Effector CD8-positive, alpha-beta T cell (primary cell): ENCODE measurements at places on chromosomes 3 and 15.

GRCh38 chr3:30269751-30270445 lies 336.5 kb upstream of the TGFBR2 start:
- no peak for DNase-seq

GRCh38 chr3:128188956-128189355 lies 35.7 kb downstream of the EEFSEC start:
- no peak for DNase-seq

- no peak for DNase-seq
These were observed 132.6 kb downstream of the DIPK2A start for GRCh38 chr3:144104186-144104585.

DNA sequence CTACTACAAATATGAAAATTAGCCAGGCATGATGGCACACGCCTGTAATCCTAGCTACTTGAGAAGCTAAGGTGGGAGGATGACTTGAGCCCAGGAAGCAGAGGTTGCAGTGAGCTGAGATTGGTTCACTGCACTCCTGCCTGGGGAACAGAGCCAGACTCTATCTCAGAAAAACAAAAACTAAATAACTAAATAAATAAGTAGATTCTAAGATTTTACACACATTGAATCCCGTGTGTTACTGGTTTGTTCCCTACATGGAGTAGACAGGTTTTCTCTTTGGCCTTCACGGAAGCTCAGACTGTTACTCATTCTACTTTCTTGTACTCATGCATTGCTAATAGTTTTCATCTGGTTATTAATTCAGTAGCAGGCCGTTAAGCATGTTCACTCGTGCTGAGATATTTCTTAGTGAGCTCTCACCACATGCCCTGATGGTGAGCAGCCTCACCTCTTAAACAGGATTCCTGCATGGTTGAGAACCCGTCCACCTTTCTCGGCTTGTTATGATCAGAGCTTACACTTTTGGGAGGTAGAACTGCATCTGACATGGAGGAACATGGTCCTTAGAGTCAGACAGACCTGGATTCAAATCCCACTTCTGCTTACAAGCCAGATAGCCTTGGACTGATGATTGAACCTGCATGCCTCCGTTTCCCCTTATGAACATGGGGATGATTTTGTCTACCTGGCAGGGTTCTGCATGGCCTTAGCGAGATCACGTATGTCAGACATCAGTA lies 49.1 kb downstream of the CMTM7 start:
- DNase-seq, result no peak

DNA sequence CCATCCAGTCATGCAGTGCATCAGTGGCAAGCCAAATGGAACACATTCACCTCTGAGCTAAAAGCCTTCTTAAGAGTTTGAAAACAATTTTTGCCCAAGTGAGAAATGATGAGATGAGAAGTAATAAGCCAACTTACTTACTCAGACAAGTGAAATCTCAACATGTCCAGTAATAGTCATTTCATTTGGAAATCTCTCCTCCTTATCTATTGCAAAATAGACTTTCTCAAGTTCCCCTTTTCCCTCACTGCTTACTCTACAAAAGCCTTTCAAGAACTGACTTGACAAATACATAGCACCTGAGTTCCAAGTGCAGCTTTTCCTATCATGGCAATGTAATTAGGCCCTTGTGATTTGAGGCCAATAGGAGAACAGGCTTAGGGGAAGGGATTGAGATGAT lies 282.3 kb downstream of the SLC9A9 start:
- no peak for DNase-seq

DNA sequence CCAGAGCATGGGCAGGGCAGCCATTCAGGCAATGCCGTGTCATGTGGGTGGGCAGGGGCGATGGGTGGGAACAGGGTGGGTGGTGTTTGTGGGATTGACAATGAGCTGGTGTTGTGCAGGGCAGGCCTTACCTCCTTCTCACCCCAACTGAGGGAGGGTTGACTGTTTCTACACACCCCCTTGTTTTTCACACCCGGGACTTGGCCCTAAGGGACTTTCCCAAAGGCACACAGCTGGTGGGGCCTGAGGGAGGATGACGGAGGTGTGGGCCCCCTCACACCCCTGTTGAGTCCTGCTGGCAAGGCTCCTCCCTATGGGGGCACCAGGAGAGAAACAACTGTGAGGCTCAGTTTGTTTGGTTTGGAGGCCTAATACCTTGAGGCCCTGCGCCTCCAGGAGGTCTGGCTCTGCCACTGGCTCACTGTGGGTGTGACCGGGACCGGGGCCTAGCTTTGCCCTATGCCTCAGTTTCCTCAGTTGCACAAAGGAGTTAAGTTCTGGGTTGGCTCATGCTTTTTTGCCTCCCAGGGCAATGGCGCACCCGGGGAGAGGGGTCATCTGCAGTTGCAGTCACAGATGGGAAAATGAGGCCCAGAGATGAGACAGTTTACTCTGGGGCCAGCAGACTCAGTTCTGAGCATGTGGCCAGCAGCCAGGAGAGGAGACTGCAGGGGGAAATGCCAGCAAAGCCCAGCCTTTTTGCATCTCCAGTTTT lies 5.1 kb upstream of the DNAH1 start:
- DNase-seq, result no peak

- no peak for DNase-seq
These were observed 11.1 kb downstream of the DCUN1D1 start for GRCh38 chr3:182969277-182969676.

- no peak for DNase-seq
These were observed 6.7 kb upstream of the DGKG start for GRCh38 chr3:186368717-186369116.

DNA sequence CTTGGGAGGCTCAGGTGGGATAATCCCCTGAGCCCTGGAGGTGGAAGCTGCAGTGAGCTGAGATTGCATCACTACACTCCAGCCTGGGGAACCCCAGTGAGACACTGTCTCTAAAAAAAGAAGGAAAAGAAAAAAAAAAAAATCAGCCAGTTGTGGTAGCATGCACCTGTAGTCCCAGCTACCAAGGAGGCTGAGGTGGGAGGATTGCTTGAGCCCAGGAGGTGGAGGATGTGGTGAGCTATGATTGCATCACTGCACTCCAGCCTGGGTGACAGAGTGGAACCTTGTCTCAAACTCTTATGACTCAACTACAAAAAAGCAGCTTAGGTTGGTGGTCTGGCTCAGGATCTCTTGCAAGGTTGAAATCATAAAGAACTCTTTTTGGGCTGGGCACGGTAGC lies 19.3 kb upstream of the GPX1 start:
- no peak for DNase-seq

GRCh38 chr3:170523248-170523647 lies 62.6 kb downstream of the SLC7A14 start:
- DNase-seq, result no peak

DNA sequence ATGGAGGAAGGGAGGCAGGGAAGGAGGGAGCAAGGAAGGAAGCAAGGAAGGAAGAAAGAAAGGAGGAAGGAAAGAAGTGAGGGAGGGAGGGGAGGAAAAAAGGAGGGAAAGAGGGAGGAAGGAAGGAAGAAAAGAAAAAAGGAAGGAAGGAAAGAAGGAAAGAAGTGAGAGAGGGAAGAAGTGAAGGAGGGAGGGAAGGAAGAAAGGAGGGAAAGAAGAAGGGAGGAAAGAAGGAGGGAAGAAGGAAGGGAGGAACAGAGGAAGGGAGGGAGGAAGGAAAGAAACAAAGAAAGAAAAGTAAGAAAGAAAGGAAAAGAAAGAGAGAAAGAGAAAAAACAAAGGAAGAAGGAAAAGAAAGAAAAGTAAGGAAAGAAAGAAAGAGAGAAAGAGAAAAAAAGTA lies 183.0 kb upstream of the SLC24A5 start:
- DNase-seq, result no peak

- DNase-seq, result no peak
These were observed 13.3 kb downstream of the ZNF280D start for GRCh38 chr15:56719774-56720555.

- no peak for DNase-seq
These were observed 342.9 kb downstream of the CNTN3 start for GRCh38 chr3:74271541-74271940.

DNA sequence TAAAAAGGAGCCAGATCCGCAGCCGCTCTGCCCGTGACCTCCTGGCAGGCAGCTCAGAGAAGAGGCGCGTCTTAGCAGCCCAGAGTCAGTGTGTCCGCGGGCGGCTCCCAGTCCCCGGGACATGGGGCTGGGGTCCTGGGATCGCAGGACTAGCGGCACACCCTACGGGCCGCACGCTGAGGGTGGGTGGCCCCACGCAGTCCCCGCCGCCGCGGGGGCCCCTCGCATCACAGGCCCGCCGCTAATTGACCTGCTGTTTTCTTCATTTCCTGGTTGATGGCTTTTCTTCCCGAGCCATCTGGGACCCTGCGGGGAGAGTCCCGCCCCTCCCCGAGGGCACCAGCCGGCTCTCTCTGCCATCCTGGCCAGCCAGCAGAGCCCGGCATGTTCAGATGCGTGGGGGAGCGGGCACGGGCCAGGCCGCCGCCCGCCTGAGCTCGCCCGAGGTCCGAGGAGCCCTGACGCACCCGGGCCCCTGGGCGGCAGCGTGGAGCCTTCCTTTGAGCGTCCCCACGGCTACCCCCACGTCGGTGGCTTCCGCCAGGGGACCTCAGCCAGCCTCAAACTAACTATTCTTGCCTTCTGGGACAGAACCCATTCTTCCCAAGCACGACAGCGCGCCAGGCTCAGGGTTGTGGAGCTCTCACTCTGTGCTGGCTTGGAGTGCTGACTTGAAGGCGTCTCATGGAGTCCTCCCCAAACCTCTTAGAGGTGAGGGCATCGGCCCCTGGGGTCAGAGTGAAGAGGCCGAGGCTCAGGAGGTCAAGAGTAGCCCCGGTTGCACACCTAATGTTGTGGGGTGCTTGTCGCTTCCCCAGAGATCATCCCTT lies 34.6 kb upstream of the CACNA2D3 start:
- no peak for DNase-seq

GRCh38 chr3:172582712-172583111 lies 59.5 kb upstream of the TNFSF10 start:
- no peak for DNase-seq

- no peak for DNase-seq
These were observed 19.1 kb upstream of the TPM1 start for GRCh38 chr15:63023351-63023945.

DNA sequence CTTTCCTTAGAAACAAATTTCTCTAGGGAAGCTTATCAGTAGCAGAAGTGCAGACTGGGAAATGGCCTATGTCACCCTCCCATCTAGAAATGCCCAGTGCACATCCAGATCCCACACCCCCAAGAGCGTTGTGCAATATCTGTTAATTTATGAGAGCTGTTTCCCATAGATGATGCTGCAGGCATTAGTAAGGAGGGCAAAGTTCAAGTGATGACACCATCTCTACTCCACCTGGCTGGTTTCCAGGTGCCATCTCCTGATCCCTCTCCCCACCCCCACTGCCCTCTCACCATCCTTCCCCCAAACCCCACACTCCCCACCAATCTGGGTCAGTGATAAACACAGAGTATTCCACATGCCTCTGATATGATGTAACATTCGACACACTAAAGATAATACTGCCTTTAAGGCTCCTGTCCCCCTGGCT lies 39.4 kb downstream of the AGTR1 start:
- DNase-seq, result no peak

DNA sequence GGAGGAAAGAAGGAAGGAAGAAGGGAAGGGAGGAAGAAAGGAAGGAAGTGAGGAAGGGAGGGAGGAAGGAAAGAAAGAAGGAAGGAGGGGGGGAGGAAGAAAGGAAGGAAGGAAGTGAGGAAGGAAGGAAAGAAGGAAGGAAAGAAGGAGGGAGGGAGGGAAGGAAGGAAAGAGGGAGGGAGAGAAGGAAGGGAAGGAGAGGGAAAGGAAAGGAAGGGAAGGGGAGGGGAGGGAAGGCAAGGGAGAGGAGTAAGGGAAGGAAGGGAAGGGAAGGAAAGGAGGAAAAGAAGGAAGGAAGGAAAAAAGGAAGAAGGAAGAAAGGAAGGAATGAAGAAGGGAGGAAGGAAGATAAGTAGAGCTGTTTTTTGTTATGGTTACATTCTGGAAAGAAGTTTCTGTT lies 141.2 kb downstream of the LRRC3B start:
- no peak for DNase-seq

GRCh38 chr3:61733876-61734275 lies 172.5 kb downstream of the PTPRG start:
- DNase-seq, result no peak

GRCh38 chr15:74795966-74796625 lies 14.2 kb downstream of the CSK start:
- no peak for DNase-seq

DNA sequence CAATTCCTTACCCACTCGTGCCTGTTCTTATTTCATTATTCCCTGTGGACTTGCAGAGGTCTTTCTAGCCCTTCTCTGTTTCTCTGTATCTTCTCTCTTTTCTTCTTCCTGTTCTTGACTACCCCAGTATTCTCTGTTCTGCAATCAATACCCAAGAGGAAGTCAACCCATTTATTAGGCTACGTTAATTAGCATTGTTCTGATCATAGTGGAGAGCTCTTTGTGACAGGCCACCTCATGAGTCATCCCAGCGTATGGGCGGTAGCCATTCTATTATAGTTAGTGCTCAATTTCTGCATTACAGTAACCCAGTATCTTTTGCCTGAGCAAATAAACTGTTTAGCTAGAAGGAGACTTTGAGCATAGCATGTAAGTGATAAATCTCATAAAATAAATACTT lies 259.5 kb upstream of the GRM7 start:
- DNase-seq, result no peak
